Occipital lobe (tissue), 3 donors: ENCODE measurements at places on chromosomes 13 and 19.

DNA sequence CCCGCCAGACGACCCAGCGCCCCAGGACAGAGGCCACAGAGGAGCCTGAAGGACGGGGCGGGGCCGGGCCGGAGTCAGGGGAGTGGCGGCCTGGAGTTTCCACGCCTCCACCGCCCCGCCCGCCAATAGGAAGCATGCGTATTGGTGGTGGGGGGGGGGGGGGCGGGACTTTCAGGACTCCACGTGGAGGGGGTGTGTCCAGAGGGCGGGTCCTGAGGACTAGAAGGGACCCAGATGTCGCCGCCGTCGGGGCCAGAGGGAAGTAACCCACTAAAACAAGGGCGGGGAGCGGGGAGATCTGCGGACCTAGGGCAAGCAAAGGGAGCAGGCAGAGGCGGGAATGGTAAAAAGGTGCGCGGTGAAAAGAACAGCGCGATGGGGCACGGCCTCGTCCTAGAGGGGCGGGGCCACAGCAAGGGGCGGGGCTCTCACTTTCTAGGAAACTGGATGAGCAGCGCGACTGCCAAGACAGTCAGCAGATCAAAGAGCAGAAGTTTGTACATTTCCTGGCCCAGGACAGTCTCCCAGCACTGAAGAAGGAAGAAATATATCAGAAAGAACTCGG lies 2.8 kb upstream of the LENG1 start:
- DNase-seq = peak; percentile 50

GRCh38 chr19:48274173-48274572 lies 4.3 kb downstream of the ZNF114 start:
- no peak for DNase-seq

DNA sequence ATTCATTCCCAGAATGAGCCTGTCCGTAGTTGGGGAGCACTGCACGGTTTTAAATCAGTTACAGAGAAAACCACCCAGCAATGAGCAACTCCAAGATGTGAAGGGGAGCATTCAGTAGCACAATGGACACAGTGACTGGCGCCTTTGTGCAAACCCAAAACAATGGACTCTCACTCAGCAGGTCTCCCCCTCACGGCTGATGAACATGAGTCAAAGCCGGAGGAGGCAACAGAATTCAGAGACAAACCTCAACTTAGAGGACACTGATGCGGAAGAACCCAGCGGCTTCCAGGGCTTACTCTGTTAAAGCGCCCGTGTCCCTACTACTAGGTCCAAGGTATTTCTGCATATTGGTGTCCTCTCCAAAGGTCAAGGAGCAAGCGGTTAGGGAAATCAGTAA lies 17.7 kb downstream of the PLEKHF1 start:
- DNase-seq = peak; percentile 55

DNA sequence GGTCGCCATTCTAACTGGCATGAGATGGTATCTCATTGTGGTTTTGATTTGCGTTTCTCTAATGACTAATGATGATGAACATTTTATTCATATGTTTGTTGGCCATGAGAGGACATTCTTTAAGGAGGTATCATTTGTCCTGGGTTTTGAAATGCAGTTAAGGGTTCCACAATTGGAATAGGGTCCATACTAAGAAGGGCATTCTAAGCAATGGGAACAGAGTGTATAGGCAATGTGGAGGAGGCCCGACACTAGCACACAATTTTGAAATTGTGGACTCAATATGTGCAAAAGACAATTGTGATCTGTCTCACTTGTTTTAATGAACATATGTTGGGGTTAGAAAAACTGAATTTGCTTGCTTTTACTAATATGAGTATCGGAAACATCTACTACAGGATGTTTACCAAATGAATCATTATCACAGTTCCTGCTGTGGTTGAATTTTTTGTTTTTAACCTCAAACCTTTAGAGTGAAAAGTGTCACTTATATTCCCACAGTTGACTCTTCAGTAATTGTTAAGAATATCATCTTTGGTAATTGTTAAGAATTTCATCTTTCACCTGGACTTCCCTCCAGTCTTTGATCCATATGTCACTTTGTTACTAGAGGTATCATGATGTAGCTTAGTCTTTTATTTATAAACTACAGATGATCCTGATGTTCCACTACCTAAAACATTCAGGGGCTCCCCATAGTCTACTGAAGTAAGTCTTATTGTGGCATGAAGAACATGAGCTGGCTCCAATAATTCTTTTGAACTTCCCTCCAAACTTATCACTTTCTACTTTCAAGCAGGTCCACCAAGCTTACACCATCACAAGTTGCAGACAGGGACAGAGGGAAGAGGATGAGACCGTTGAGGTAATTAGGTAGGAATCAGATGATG lies 109.7 kb upstream of the KLF12 start:
- no peak for DNase-seq

GRCh38 chr19:30227661-30228112 lies 144.5 kb upstream of the ZNF536 start:
- DNase-seq = peak; percentile 53

- DNase-seq = no peak
Measured at GRCh38 chr13:50126993-50127725, 111.9 kb downstream of the KCNRG start.

DNA sequence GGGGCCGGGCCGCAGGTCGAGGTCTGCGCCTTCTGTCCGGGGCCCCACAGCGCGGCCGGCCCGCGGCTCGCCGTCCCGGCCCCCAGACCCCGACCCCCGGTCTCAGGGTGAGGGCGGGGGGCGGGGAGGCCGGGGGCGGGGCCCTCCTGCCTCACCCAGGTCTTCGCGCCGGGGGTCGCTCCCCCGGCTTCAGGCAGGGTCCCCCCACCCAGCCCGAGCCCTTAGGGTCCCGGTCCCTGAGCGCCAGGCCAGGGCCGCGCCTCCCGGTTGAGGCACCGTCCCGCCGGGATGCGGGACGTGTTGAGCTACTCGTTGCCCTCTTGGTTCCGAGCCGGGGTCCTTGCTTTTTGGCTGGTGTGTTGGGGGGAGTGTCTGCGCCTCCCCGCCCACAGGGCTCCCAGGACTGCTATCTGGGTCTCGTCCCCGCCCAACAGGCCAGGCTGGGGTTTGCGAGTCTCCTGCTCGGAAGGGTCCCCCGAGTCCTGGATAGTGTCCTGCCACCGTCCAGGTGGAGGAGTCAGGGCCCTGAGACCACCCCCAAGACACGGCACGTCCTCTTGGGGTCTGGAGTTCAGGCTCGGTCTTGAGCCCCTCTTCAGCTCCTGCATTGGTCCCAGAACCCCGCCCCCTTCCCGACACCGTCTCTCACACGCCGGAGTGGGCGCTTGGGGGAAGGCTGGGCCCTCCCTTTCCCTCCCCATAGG lies 452 bp downstream of the PIAS4 start:
- no peak for DNase-seq

GRCh38 chr13:24250376-24251057 lies 58.9 kb upstream of the C1QTNF9 start:
- no peak for DNase-seq

GRCh38 chr19:45528744-45529419 lies 21.6 kb downstream of the VASP start:
- DNase-seq = peak; percentile 60

- peak; percentile 66 for DNase-seq
Measured at GRCh38 chr13:113836768-113837559, 26.9 kb downstream of the GAS6 start.

GRCh38 chr13:53285896-53286430 lies 257.4 kb downstream of the OLFM4 start:
- DNase-seq = no peak

GRCh38 chr19:10533646-10534386 lies 9.9 kb upstream of the ATG4D start:
- no peak for DNase-seq

- DNase-seq = no peak
Measured at GRCh38 chr13:91270031-91270430, 77.5 kb upstream of the MIR17HG start.

GRCh38 chr19:41612483-41612882 lies 14.4 kb downstream of the CEACAM4 start:
- no peak for DNase-seq

GRCh38 chr19:48819366-48819816 lies 8.6 kb upstream of the BCAT2 start:
- DNase-seq = no peak

GRCh38 chr13:53254500-53254899 lies 225.9 kb downstream of the OLFM4 start:
- no peak for DNase-seq

GRCh38 chr19:45254044-45254531 lies 3.0 kb downstream of the MARK4 start:
- DNase-seq = no peak

DNA sequence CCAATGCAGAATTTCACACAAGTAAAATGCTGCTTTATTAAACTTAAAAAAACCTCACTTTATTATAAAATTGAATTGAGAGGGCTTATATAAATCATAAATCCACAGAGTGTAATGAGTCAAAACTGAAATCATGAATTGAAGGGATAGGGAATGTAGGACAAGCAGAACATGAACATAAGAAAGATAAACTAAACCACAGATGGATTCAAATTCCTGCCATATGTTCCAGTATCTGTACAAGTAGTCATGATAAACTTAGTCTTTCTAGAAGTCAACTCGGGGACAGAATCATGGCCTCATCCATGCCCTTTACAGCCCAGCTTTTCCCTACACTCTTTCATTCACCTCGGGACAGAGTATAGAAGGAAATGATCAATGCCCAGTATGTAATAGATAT lies 16.6 kb downstream of the LMO7 start:
- no peak for DNase-seq

- DNase-seq = no peak
Measured at GRCh38 chr13:100069278-100069677, 19.6 kb upstream of the PCCA start.

- DNase-seq = no peak
Measured at GRCh38 chr19:41928221-41928683, at the start of gene ERFL. Gene ERFL (minus strand): TSS chr19:41928449. CDS start chr19:41912919, 15,530 bp downstream.

- DNase-seq = no peak
Measured at GRCh38 chr19:11942008-11942842, 17.3 kb downstream of the ZNF700 start.
